ENCODE measurements at places on chromosomes 16 and 17.

- H3K27ac ChIP-seq, result no peak overlapping the region
- no peaks in the 10 kb centered on the region for H3K27me3 ChIP-seq
- no peak overlapping the region for H3K4me3 ChIP-seq
- no peaks in the 10 kb centered on the region for H3K4me1 ChIP-seq
- H3K36me3 ChIP-seq, result no peaks in the 10 kb centered on the region
- no peak for DNase-seq
Measured at GRCh38 chr16:26178298-26178697, 486.5 kb downstream of the HS3ST4 start.

DNA sequence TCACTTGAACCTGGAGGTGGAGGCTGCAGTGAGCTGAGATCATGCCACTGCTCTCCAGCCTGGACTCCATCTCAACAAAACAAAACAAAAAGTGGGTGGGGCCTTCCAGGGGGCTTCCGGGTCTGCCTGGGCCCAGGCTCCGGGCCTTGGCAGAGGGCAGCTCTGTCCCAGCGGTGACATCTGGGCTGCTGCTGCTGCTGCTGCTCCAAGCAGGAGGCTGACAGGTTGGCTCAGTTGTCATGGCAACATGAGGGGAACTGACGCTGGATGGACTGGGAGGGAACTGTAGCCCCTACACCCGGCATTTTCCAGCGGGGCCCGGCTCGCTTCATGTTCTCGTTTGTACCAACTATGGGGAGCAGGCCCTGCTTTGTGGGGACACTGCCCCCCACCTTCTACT is 4.0 kb downstream of the BAIAP3 start:
- DNase-seq, result no peak
- no peaks in the 10 kb centered on the region for H3K36me3 ChIP-seq
- H3K4me1 ChIP-seq, result no peaks in the 10 kb centered on the region
- no peak overlapping the region for H3K4me3 ChIP-seq
- H3K27me3 ChIP-seq, result peaks cover 22% of the 10 kb centered on the region

DNA sequence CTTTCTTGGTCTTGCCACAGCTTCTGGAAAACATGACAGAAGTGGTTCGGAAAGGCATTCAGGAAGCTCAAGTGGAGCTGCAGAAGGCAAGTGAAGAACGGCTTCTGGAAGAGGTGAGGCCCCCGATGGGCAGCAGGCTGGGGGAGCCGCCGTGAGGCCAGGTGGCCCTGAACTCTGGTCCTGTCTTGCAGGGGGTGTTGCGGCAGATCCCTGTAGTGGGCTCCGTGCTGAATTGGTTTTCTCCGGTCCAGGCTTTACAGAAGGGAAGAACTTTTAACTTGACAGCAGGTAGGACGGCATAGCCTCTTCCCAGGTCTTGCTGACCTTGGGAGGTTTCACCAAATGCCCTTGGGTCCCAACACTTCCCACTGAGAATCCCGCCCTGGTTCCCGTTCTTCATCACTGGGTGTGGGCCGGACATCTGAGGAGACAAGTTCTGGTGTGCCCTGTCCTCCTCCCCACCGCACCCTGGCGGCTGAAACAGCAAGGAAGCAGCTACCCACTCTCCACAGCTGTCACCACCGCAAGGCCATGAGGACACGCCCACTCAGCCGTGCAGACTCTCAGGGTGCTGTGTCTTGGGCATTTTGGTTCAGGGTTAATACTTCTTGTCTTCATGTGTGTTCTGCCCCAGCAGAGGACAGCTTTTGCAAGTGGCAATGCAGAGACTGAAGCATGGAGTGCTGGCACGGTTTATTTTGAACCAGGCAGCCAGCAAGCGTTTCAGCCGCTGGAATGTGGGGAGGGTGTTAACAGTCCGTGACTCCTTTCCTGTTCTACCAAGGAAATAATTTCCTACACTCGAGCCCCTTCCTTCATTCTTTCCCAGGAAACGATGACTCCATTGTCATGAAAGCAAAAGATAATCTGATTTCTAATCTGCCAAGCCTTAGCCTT is 21.4 kb downstream of the NTAN1 start:
- peak overlapping the region; percentile 65 for H3K27ac ChIP-seq
- H3K4me1 ChIP-seq, result peaks cover 27% of the 10 kb centered on the region
- H3K36me3 ChIP-seq, result peaks cover 94% of the 10 kb centered on the region
- H3K27me3 ChIP-seq, result no peaks in the 10 kb centered on the region

DNA sequence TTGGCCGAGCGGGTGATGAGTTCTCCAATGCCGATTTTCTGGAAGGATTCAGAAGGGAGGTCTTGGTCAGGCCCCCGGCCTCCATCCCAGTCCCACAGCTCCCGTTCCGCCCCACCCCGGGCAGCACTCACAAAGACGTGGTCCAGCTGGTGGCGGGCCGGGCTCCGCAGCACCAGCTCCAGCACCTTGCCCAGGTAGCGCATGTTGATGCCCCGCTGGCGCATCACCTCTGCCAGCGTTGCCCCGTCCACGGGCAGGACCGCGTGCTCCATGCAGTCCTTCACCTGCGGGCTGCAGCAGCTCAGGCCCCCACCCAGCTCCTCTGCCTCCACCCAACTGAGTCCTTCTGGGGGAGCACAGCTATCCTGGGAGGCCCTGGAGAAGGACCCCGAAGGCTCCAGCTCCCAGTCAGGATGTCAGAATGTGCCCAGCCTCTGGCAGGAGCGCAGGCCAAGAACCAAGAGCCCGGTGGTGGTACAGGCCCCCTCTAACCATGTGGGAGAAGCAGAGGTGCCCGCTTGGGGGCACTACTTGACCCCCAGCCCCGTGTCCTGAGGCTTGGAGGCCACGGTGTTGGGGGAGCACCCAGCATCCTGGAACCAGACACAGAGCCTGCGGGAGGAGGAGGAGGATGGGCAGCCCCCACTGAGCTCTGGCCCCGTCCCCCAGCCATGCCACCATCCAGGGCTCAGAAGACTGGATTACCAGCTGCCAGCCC is 16.2 kb downstream of the CLUH start:
- H3K36me3 ChIP-seq, result peaks cover 95% of the 10 kb centered on the region
- no peak overlapping the region for H3K27ac ChIP-seq
- H3K27me3 ChIP-seq, result no peaks in the 10 kb centered on the region
- H3K4me3 ChIP-seq, result no peak overlapping the region
- H3K4me1 ChIP-seq, result peaks cover 1% of the 10 kb centered on the region

DNA sequence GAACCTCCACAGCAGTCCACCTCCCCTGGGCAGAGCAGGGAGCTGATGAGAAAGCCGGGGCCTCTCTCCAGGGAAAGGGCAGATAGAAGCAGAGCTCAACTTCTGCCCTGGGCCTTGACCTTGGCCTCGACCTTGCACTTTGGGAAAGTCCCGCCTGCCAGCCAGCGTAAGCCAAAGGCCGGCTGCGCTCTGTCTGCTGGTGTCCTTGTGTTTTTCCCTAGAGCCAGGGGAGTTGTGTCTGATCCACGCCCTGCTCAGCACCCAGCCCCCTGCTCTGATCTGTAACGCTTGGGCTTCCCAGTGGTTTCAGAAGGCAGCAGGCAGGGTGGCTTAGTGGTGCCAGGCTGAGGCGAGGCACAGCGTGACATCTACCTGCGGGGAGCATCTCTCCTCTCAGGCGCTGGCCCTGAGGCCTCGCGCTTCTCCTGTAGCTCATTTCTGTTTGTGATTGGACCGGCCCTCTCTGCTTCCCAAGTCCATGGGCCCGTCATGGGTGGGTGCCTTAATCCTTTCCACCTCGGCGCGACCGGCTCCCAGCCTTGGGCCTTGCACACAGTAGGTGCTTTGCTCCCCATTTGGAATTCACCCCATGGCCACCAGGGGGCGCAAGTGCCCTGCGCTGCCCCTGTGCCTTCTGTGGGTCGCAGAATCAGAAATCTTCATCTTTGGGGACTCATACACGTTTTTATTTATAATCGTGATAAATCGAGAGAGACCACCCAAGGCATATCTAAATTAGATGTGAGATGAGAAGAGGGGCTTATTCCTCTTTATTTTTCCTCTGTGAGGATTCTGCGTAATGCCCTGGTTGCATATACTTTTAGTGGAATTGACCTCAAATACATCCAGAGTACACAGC is 24.2 kb downstream of the SGSH start:
- no peak for DNase-seq
- peaks cover 14% of the 10 kb centered on the region for H3K4me1 ChIP-seq
- H3K27ac ChIP-seq, result no peak overlapping the region
- no peaks in the 10 kb centered on the region for H3K27me3 ChIP-seq
- no peak overlapping the region for H3K4me3 ChIP-seq

- no peak for DNase-seq
- no peak overlapping the region for H3K4me3 ChIP-seq
- no peaks in the 10 kb centered on the region for H3K36me3 ChIP-seq
- no peak overlapping the region for H3K27ac ChIP-seq
- H3K27me3 ChIP-seq, result no peaks in the 10 kb centered on the region
Measured at GRCh38 chr17:50518384-50519023, 10.3 kb downstream of the MYCBPAP start.

DNA sequence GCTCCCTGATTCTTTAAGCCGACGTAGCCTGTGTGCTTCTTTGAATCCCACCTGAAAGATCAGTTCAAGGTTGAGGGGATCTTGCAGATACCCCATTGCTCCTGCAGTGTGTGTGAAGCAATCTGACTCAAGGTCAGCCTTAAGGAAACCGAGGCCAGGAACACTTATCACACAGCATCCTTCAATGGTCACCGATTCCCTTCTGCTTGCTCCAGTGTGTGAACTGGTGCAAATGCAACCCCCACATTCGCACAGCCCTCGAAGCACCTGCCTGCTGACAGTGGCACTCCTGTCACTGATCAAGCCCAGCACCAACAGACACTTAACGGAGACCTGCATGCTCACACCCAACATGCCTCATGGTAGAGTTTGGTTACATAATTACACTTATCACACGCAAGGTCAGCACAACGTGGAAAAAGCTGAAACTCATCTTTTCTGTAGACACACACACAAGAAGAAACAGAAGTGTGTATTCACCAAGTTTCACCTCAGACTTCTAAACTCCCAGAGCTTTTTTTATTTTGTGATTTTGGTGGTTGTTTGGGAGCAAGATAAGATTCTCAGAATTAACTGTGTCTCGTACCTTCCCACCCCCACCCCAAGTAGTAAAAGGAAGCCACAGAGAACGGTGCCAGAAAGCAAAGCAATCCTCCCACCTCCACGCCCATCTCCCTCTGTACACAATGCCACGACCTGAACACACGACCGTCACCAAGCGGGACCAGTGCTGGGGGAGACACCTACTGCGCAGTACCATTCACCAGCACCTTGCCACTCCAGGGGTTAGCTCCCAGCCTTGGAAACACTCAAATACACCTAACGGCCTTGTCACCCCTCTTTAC is 37.2 kb downstream of the LITAFD start:
- H3K27me3 ChIP-seq, result no peaks in the 10 kb centered on the region
- H3K36me3 ChIP-seq, result peaks cover 86% of the 10 kb centered on the region
- DNase-seq, result no peak
- H3K27ac ChIP-seq, result no peak overlapping the region
- peaks cover 3% of the 10 kb centered on the region for H3K4me1 ChIP-seq

- H3K4me1 ChIP-seq, result no peaks in the 10 kb centered on the region
- no peaks in the 10 kb centered on the region for H3K27me3 ChIP-seq
Measured at GRCh38 chr17:74578979-74579378, 11.7 kb upstream of the CD300H start.

GRCh38 chr17:60941028-60941427 is 263.4 kb downstream of the BCAS3 start:
- no peaks in the 10 kb centered on the region for H3K4me1 ChIP-seq
- peak; percentile 70 for DNase-seq
- no peaks in the 10 kb centered on the region for H3K36me3 ChIP-seq
- H3K27me3 ChIP-seq, result no peaks in the 10 kb centered on the region
- H3K27ac ChIP-seq, result peak overlapping the region; percentile 65
- H3K4me3 ChIP-seq, result no peak overlapping the region

DNA sequence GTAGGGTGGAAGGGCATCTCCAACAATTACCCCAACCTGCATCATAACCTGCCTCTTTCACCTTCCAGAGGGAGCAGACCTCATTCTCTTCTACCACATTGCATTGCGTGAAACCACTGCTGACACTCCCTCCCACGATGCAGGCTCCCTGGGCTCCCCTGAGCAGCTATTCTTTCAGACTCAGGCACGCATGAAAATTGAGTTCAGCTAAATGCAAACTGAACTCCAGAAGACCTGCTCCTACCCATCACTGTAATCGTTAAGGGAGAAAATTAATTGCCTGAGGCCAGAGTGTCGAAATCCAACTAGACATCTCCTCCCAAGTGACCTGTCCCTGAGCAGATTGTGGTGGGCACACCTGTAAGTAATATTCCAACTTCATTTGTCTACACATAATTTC is 186.0 kb downstream of the GRIN2A start:
- DNase-seq, result no peak

DNA sequence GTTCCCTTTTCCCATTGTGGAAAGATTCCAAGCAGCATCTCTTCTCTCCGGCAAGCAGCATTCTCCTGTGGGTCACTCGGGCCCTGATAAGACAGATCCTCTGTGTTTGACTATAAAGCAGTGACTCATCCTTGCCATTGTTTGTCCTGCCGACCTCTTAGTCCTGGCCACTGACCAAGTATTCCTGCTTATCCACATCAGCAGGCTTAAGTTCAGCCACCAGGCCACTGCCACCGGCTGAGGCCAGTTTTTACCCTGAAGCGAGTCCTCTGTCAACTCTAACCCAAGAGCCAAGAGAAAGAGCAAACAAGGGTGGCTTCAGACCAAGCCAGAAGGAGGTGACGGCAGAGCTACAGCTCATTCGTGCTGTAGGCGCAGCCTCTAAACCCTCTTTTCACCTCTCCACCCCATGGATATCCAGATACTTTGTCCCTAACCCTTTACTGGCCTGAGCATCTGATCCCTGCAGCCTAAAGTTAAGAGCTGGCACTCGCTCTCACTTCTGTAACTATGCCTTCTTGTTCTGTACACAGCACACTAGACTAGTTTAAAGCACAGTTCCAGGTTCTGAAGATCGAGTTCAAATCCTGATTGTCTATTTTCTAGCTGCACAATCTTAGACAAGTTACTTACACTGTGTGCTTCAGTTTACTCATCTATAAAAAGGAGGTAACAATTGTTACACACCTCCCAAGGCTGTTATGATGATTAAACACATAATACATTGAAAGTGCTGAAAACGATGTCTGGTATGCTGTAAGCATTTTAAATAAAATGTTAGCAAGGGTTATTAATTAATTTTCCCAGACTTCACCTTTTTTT is 31.0 kb downstream of the SOX9 start:
- DNase-seq, result peak; percentile 89
- H3K27me3 ChIP-seq, result no peaks in the 10 kb centered on the region
- no peaks in the 10 kb centered on the region for H3K4me1 ChIP-seq
- H3K36me3 ChIP-seq, result no peaks in the 10 kb centered on the region

GRCh38 chr17:46202424-46202823 is 9.2 kb upstream of the KANSL1 start:
- H3K4me1 ChIP-seq, result peaks cover 4% of the 10 kb centered on the region
- H3K4me3 ChIP-seq, result no peak overlapping the region
- no peak overlapping the region for H3K27ac ChIP-seq
- no peaks in the 10 kb centered on the region for H3K36me3 ChIP-seq

Measured in right atrium auricular region (tissue), 2 donors.